Stimulated activated memory B cell treated with anti-CD40 and anti-IgM and Interleukin-4, amounts not matched to agents 10 μg/mL and 1 μg/mL and 100 μg/mL, for 72 hours (primary cell): ENCODE measurements at places on chromosomes 7 and 10.
A peak's percentile ranks its signal among the peaks of the same experiment; 100 is the strongest.

DNA sequence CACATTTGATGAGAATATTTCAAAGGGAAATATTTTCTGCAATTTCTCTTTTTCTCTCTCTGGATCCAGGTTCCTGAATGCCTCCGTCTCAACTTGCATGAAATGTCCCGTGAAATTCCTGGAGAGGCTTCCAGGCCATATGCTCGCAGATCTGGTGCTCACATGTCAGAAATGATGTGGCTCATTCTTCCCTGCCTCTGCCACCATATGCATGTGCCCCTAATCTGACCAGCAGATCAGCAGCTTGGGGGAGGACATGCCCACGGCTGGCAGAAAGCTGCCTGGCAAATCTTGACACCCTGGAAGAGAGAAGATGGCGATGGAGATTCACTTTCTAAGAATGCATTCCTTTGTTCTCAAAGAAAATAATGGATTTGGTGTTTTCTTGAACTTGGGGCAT is 490.7 kb downstream of the RPS24 start:
- no peak for ATAC-seq

GRCh38 chr10:13016426-13016825 is 14.9 kb upstream of the CCDC3 start:
- no peak for ATAC-seq

- no peak for ATAC-seq
Measured at GRCh38 chr10:114956466-114956865, 18.5 kb downstream of the TRUB1 start.

GRCh38 chr10:62037890-62038608 is 136.6 kb downstream of the ARID5B start:
- no peak for ATAC-seq

- no peak for ATAC-seq
Measured at GRCh38 chr10:91592266-91592975, 40.5 kb downstream of the PPP1R3C start.

GRCh38 chr7:81294897-81295515 is 376.2 kb upstream of the SEMA3C start:
- peak; percentile 16 for ATAC-seq

DNA sequence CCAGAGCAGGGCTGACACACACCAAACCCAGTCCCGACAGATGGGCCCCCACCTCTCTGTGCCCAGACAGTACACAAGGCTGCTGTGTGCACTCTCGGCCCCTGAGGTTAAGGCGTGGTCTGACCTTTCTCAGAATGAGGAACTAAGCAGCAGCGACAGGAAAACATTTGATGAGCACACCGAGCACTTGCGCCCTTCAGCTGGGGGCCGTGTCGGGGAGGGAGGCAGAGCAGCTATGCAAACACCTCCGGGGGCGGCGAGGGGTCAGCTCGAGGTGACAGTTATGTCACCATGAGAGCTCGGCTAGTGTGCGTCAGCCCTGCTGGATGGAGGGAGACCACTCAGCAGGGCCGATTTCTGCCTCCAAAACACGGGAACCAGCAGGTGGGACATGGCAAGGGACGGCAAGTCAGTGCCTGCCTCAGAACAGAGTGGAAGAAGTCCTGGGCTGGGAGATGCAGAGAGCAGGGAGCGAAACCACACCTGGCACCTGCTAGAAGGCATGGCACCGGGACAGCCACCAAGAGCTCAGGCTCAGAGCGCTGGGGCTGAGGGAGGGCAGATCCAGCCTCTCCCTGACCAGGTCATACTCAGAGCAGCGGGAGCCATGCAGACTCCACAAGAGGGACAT is 57.4 kb downstream of the CHST15 start:
- ATAC-seq, result peak; percentile 99

GRCh38 chr10:27558612-27559020 is 54.5 kb downstream of the RAB18 start:
- peak; percentile 43 for ATAC-seq

DNA sequence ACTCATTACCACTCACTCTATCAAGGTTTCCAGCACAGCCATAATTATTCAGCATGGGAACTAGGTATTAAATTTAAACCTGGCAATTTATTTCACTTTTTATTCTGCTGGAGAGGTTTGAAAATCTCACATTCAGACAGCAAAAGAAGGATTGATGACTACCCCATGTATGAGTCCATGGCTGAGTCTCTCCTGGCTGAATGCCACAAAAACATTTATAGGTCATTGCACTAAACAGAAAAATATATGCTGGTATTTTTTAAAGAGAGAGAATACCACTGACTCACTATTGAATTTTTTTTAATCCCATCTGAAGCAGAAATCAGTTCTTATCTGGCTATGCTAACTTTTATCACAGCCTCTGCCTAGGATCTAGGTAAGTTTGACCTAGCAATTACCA is 336.3 kb downstream of the PPP1R3A start:
- no peak for ATAC-seq

- peak; percentile 25 for ATAC-seq
Measured at GRCh38 chr10:112215342-112215774, 31.8 kb upstream of the GPAM start.

DNA sequence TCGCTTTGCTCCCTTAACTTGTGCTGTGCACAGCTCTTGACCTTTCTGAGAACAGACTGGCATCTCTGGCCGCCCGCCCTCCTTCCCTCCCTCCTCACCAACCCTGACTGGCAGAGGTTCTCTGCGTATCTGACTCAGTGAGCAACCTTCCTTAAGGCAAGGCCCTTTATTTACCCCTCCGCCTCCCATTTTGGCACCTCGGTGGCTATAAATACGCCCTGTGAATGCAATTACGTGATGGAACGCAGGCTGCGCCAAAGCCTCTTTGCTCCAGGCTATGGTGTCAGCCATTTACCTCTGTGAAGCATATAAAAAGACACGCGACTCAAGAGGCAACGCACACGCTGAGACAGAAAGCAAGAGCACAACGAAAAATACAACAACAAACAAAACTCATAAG is 764.3 kb downstream of the SUGCT start:
- no peak for ATAC-seq

- ATAC-seq, result peak; percentile 54
Measured at GRCh38 chr7:47088329-47089067, 493.4 kb downstream of the TNS3 start.

DNA sequence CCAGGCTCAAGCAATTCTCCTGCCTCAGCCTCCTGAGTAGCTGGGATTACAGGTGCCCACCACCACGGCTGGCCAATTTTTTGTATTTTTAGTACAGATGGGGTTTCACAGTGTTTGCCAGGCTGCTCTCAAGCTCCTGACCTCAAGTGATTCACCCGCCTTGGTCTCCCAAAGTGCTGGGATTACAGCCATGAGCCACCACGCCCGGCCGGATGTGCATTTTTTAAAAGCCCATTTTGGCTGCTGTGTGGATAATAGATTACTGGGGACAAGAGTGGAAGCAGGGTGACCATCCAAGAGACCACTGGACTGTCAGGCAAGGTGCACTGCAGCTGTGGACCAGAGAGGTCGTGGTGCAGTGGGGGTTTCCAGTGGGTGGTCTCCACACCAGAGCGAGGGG is 21.4 kb downstream of the HKDC1 start:
- no peak for ATAC-seq

GRCh38 chr10:105950410-105950809 is 1214.1 kb downstream of the SORCS1 start:
- no peak for ATAC-seq

- ATAC-seq, result peak; percentile 46
Measured at GRCh38 chr7:100546129-100546925, 7.3 kb downstream of the AGFG2 start.

- ATAC-seq, result no peak
Measured at GRCh38 chr7:7517754-7518153, 17.9 kb downstream of the COL28A1 start.

- ATAC-seq, result no peak
Measured at GRCh38 chr7:30899630-30900029, 12.0 kb upstream of the AQP1 start.

DNA sequence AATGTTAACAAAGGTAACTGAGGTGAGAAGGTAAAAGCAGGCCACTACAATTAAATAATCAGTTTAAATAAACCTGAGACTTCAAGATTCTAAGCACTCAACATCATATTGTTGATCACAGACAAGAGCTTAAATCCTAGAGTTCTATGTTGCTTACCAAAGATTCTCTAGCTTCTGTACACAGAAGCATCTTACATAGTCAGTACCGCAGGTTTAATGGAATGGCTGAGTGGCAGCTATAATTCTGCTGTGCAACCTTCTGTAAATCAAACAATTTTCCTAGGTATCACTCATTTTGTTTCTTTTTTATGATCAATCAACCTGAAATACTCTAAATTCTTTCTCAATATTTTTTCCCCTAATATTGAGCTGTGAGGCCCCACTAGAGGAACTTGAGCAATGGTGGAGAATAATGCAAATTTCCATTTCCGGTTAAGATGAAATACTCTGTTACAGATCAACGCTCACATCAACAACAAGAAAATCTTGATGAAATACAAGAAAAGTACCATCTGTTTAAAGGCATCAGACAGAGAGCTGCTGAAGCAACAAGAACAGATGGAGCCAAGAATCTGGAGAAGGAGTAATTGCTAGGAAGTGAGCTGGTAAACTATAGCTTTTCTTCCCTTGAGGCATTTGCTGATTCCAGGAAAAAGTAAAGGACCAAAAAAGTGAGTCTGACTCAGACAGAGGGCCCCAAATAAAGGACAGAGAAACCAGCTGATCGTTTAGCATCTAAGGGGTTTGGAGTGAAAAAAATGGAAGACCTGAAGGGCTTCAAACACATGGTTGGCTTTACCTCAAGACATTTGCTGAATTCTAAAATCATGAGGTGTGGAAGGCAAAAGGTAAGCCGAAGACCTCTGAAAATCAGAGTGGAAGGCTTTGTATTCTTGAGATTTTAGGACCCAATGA is 22.6 kb downstream of the PNPLA8 start:
- peak; percentile 98 for ATAC-seq

DNA sequence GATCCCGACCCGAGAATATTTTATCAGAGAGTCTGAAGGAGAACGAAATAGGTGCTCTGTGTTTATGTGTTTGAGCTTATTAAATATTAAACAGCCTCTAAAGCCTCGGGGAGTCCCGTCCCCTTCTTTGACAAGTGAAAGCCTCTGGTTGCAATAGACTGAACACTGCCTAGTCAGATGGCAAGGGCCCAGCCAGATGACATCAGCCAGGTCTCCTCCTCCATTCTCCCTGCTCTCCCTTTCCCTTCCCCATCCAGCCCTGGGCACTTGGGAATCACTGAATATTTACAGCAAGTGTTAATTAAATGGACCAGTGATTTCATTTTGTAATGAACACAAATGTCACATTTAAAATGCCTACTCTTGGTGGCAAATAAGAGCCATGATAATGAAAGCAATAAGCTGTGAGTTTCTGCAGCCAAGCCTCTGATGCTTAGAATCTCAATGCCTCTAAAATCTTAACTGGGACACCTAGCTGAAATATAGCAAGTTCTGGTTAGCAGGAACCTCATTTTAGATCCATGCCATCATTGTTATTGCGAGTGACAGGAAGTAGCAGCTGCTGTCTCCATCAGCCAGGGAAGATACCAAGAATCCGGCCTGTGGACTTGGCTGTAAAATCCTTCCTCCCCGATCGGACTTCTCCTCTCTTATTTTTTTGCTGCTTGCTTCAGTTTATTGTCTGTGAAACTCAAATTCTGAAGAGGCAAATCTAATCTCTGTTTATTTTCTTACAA is 202.1 kb downstream of the PRPF18 start:
- no peak for ATAC-seq

GRCh38 chr10:18501629-18502028 is 149.8 kb downstream of the NSUN6 start:
- ATAC-seq, result no peak

DNA sequence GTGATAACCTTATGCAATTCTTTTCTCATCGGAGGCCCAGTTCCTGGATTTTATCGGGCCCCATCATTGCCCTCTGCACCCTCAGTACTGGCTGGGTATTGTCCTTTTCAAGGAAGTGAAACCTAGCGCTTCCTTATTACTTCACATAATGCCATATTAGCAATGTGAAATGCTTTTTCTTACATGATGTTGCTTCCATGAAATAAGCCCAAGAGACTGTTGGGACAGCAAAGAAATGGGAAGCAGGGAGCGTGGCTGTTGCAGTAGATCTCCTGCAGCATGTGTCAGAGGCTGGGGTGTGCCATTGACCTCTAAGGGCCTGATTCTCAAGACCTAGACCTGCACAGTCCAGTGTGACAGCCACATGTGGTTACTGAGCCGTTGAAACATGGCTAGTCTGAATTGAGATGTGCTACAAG is 8.1 kb downstream of the CHN2 start:
- no peak for ATAC-seq
